ENCODE measurements at places on chromosomes 2 and 18.
A peak's percentile ranks its signal among the peaks of the same experiment; 100 is the strongest.

DNA sequence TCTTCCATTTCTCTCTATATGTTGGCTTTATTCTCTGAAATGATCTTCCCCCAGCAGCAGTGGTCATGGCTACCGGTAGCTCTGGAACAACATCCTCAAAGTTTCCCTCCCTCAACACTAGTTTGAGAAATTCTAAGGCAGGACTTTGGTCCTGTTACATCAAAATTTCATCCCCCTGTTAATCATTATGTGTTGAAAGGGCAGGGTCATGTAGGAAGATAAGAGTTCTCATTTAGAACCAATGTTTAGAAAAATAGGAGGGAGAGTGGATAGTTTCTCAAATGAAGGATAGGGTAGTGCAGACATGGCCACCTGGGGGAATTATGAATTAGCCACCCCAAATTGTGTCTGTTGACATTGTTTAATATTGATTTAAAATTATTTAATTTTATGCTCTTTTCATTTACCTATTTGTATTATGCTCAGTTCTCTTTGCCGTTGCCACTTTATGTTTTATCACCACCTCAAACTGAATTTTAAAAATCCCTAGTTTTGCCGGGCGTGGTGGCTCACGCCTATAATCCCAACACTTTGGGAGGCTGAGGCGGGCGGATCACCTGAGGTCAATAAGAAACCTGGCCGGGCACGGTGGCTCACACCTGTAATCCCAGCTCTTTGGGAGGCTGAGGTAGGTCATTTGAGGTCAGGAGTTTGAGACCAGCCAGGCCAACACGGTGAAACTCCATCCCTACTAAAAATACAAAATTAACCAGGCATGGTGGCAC, 22.3 kb downstream of the EML4 start:
- no peak for ATAC-seq

DNA sequence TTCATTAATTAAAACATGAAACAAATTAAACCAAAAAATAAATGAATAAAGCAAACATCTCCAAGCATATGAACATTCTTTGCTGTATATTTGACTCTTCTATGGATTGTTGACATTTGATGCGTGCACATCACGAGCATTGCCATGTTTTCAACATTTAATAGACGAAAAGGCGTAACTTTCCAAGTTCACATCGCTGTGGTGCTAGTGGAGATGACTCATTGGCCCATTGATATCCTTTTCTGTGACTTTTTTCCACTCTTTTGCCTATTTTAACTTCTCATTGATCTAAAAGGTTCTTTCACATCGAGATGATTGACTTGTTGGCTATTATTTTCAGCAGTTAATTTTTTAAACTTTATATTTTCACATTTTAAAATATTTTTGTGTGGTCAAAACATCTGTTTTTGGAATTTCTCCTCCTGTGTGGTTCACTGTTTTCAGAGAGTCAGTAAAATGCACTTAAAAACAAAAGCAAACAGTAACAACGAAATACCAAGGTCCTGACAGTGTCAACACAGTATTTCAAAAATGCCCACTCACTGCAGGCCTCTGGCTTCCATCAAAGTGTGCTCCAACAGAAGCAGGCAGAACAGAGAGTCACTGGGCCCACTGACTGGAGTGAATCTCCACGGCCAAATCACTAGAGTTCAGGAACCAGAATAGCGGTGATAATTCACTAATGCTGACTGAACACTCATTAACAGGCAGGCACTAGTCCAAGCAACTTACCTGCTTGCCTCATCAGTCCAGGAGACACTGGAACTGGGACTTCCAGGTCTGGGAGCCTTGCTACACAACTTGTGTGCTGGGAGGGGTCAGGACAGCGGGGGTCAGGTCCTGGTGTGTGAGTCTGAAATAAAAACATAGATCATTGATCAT, 372.2 kb upstream of the SMIM21 start:
- no peak for ATAC-seq

GRCh38 chr18:4641771-4642368, 186.8 kb upstream of the DLGAP1 start:
- ATAC-seq = no peak

- ATAC-seq = peak; percentile 55
These were observed 1167.9 kb downstream of the DSC3 start for GRCh38 chr18:29874519-29875098.

DNA sequence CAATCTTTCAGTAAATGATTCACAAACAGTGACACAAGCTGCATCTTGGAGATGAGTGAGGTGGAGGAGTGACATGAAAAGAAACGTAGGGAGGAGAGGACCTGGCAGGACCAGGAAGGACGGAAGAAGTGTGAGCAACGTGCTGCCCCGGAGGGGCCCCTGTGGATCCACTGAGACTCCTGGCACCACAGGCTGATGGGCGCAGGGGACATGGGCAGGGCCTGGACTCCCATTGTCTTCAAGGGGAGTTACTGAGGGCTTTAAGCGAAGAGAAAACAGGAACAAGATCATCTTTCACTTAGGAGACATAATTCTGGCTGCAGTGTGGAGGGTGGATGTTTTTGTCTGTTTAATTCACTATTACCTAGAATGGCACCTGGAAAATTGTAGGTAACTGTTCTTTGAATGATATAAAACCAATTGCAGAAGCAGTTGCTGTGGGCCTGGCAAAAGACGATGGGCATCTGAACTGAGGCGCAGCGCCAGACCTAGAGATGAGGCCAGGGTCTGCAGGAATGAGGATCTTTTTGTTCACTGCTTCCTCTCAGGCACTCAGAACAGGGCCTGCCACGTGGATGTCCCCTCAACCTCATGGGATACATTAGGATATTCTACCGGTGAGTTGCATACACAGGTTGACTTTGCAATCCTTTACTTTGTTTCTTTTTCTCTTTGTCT, 156.4 kb downstream of the TMEM18 start:
- ATAC-seq = no peak

DNA sequence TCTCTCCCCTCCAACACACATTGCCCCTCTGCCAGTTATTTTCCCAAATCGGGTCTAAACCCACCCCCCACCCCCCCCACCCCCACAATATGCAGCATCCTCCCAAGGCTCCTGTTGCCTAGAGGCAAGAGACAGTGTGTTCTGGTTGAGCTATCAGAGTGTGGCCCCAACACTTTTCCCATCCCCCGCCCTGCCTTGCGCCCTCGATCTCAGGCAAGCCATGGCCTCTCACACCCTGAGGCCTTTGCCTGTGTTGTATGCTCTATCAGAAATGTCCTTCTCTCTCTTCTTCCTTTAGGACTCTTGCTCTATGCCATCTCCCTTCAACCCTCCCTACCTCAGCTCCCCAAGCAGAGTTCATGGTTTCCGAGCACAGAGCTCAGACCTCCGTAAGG, 9.5 kb upstream of the GRHL1 start:
- no peak for ATAC-seq

- ATAC-seq = peak; percentile 85
These were observed 54.8 kb upstream of the CCDC178 start for GRCh38 chr18:33495278-33495677.

DNA sequence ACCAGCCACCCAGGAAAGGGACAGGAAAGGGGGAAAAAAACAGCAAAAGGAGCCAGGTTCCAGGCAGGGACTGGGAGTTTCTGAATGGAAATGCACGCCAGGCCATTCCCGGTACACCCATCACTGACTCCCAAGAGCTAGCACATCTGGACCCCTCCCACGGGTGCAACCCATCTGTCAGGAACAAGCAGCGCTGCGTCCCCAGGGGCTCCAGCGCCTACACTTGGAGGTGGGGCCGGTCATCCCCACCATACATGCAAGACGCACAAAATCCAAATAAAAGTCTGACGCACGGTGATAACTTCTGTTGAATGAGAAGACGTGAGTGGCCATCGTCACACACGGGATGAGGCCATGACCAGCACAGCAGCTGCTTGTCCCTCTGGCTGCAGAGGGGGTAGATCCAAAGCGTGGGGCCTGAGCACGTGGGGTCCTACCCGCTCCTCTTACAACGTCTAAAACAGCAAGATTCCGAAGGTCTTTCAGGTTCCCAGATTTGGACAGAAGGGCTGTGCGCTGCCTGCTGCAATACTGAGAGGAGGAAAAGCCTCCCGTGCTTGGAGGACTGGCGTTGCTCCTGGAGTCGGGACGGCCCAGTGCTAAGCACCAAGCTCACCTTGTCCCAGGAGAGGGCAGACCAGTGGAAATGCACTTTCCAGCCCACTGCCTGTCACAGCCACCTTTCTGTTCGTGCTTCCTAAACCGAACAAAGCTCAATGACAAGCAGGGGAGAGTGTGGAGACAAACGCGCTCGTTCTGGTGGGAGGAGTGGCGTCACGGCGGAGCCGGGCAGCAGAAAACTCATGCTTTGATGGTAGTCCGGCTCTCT, 68.9 kb downstream of the NDUFA10 start:
- ATAC-seq = no peak

- no peak for ATAC-seq
These were observed 32.3 kb downstream of the AFF3 start for GRCh38 chr2:100109986-100110613.

GRCh38 chr2:102442967-102443828, 20.2 kb downstream of the IL18RAP start:
- ATAC-seq = peak; percentile 88

DNA sequence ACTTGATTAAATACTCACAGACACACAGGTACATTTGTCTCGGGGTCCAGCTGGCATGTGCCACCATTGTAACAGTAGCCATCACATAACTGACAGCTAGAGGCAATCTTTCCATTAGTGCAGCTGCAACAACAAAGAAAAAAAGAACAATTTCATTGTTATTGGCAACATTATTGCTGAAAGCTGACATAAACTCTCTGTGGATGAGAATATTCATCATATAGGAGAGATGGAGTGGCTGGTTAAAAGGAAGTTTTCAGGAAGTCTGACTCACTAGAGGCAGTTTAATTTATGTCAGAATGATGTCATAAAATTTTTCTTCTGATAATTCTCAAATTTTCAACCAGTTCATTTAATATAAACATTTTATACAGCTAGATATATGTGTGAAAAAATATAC, 1490.0 kb upstream of the NXPH2 start:
- no peak for ATAC-seq

DNA sequence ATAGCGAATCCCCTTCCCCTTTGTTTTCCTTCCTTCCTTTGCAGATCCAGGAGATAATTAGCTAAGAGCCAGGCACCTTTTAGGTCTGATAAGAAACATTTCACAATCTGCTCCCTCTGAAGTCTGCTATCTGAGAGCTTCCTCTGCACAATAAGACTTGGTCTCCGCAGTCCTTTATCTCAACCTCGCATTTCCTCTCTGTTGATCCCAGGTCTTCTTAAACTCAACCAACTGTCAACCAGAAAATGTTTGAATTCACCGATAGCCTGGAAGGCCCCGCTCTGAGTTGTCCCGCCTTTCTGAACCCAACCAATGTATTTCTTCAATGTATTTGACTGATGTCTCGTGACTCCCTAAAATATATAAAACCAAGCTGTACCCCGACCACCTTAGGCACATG, 78.4 kb upstream of the CTDP1 start:
- ATAC-seq = no peak

DNA sequence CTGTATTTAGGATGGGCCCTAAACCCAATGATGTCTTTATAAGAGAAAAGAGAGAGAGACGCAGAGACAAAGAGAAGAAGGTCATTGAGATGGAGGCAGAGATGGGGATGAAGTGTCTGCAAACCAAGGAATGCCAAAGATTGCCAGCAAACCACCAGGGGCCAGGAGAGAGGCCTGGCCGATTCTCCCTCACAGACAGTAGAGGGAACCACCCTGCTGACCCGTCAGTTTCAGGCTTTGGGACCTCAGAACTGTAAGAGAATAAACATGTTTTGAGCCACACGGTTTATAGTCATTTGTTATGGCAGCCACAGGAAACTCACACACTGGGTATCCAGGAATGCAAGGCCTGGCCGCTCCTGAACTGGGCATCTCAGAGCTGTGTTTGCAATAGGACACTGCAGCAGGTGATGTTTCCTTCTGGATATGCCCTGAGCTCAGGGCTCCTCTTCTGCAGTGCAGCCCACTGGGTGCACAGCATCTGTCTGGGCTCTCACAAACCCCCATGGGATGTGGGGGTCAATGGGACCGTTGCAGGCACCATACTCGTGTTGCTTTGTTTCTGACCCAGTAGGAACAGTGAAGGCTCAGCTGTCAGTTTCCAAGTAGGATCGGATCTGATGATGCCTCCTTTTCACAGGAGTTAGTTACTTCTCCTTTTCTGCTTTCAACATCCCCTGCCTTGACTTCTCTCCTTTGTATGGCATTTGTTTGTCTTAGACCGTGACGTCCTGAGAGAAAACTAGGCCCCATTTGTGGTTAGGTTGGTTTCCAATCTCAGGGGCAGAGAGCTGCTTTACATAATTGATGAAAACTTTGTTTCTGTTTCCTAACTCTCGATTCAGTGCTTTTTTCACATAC, 20.8 kb downstream of the PTPN18 start:
- ATAC-seq = no peak

GRCh38 chr18:58847383-58848071, 17.1 kb upstream of the ZNF532 start:
- ATAC-seq = no peak

DNA sequence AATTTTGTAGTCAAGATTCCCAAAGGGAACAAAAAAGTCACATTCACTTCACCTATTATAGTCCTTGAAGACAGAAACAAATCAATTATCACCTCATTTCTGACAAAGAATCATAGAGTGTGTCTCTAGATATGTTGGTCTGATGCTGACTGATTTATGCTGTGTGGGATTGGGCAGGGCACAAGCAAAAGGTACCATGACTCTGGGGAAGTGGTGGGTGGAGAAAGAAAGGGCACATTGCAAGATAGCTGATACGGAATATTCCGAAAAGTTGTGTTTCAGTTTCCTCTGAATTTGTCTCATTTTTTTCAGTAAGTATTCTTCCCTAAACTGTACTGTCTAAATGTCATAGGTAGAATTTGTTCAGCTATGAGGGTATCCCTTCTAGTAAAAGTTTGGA, 268.0 kb downstream of the MREG start:
- ATAC-seq = no peak

GRCh38 chr2:98385050-98385699, 38.9 kb downstream of the CNGA3 start:
- peak; percentile 99 for ATAC-seq

DNA sequence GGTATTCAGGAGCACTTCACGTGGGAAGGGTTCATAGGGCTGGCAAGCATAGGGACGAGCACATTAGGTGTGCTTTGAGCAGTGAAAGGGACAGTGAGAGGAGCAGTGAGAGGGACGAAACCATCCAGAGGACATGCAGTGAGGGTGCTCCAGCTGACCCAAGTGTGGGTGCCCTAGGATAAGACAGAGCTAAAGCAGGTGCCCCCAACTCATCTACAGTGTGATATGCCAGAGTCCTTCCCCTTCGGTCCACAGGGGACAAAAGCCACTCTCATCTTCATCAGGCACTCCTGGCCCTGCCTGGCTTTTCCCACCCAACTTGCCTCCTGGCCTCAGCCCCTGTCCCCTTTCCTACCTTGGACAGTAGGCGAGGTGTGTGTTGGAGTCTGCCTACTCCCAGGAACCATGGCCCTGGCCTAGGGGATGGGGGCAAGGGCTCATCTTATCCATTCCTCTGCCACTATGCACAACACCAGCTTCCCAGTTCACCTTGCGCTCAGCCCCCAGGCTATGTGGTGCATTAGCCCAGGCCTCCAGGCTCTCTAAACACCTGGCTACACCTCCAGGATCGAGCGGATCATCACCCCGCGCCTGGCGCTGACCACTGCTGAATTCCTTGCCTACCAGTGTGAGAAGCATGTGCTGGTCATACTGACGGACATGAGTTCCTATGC, 16.1 kb upstream of the ANKRD53 start:
- ATAC-seq = no peak

Data from SK-N-SH treated with all-trans-retinoic acid at 6 μM for 48 hours (cell line).